ENCODE measurements at places on chromosomes 4 and X.

- no peak for DNase-seq
Observed at GRCh38 chr4:69859140-69859685, 732 bp downstream of the SULT1E1 start.

GRCh38 chr4:156901871-156902270 is 69.7 kb downstream of the PDGFC start:
- DNase-seq: no peak

DNA sequence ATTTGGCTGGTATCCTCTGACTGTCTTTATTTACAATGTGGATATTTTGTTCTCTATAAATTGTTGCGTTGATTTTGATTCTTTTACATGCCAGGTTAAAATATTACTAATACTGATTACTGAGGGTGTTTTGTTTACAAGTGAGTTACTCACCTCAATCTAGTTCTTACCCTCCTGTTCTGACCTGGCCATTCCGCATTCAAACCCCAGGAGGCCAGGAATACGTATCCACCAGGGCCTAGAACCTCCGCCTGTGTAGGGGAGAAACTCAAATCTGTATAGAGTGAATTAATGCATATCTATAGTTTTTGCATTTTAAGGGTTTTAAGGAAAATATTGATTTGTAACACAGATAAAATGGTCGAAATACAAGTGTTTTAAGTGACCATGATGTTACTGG is 2.6 kb upstream of the ZFP42 start:
- no peak for DNase-seq

DNA sequence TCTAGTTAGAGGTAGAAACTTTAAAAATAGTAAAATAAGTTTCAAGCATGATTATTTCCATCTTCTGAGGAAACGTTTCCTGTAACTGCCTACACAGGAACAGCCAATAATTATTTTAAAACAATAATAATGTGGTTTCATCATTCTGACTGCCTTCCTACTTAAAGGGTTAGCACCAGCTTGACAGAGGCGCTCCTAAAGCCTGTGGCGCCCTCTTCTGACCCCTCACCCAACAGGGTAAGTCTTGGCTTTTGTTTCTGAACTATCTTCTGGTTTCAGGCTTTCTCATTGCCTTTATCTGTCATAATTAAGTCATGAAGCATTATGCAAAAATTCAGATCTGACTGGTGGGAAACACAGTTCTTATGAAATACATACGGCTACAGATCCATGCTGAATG is 96.7 kb downstream of the ITM2A start:
- DNase-seq: no peak

GRCh38 chr4:150207871-150208270 is 129.6 kb downstream of the DCLK2 start:
- DNase-seq: no peak

DNA sequence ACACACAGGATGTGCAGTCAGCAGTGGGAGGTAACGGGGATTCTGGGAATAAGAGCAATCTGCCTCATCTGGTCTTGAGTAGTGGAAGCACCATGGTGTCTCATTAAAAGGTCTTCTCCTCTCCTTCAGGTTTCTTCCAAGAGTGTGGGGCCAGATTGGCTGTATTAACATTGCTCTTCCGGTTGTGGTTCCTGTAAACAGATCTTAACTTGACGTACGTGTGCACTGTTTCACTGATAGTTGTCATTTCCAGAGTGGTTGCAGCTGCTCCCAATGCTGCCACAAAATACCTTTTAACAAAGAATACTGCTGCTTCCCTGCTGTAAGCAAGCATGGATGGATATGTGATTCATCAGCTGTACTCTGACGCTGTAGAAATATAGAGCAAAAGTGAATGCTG is 1443.4 kb upstream of the TENM3 start:
- DNase-seq: no peak

All from activated CD8-positive, alpha-beta memory T cell treated with anti-CD3 and anti-CD28 coated beads for 48 hours (primary cell).